ENCODE measurements at places on chromosomes 7 and 10.
A peak's percentile ranks its signal among the peaks of the same experiment; 100 is the strongest.

DNA sequence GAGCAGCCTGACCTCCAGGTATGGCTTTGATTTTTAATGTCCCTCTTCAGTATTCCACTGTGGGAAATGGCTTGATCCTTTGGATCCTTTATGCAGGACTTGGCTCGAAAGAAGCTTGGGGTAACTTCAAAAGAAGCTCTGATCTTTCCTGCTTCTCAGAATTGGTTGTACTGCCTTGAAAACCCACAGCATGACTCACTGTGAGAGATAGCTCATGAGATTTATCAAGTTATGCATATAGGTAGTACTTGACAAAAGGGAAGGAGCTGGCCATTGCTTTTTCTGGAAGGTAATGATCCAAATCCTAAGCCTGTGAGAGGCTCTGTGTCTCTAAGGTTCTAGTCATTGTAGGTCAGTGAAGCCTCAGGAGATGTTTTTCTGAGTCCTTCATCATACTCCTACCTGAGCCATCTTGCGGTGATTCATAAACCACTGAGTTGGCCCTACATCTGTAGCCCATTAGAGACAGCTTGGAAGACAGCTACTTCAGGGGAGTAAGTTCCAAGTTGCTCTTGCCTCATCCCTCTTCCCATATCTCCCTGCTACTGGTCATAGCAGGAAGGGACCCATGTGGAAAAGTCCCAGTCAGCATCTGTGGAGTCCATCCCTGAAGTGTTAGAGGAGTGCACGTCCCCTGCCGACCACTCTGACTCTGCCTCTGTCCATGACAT lies 36.7 kb upstream of the NFKB2 start:
- DNase-seq, result no peak

DNA sequence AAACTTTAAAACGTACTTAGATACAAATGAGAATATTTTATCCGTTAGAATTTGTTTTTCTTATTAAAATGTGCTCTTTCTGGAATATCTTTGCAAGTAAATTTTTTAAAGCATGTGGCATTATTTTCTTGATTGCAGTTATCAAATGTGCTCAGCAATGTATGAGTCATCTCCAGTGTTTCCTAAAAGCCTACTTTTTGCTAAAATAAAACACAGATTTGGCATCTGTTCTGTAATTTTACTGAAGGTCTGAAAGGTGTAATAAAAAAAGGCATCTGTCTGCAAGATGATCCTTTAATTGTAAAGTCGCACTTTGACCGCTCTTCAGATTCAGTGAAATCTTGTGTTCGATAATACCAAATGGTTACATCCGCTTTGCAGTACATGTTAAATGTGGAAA lies 3.4 kb downstream of the GNAT3 start:
- no peak for DNase-seq

DNA sequence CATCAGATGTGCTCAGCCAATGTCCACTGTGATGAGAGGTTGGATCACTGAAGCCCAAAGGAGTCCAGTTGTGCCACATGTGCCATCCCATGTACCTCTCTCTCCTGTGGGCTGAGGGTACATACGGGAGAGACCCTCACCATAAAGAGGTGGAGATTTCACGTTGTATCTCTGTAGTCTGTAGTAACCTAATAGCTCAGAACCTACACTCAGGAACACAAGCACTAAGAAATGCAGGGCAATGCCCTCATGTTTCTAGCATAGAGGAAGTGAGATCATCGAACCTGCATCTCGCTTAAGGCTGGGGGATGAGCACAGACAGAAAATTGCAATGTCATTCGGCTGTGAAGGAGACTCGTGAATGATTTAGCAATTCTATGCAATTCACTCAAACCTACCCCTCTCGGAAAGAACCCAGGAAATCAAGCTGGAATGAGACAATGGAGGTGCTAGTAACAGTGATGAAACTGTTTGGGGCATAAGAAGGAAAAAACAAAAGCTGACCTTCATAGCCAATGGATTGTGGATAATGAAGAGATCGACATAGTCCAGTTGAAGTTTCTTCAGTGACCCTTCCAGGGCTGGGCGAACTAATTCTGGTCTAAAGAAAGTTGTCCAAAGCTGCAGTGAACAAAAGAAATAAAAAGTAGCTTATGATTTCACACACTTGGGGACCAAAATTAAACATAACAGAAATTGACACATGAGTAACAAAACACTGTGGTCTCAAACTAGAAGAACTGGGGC lies 80.3 kb upstream of the UCN3 start:
- DNase-seq, result no peak

DNA sequence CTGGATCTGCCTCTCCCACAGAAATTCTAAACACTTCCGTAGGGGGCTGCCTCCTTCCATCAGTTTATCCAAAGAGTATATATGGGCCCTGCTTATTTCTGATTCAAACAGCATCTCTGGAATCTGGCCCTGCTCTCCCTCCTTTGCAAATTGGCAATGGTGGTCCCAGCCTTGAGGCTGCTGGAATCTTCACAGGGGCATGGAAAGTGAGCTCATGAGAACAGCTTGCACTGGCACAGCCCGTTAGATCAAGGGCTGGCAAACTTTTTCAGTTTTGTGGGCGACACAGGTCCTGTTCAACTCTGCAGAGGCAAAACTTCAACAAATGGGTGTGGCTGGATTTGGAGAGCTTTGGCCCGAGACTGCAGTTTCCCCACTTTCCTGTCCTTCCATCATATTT lies 526.9 kb downstream of the KCNMA1 start:
- no peak for DNase-seq

- no peak for DNase-seq
These were observed 8.9 kb downstream of the COBL start for GRCh38 chr7:51307651-51308210.

GRCh38 chr7:127652333-127653248 lies 597 bp downstream of the SND1 start:
- no peak for DNase-seq

- no peak for DNase-seq
These were observed 3.2 kb upstream of the ZNF248 start for GRCh38 chr10:37860494-37861190.

GRCh38 chr7:76330261-76330660 lies 27.8 kb downstream of the HSPB1 start:
- DNase-seq, result no peak

DNA sequence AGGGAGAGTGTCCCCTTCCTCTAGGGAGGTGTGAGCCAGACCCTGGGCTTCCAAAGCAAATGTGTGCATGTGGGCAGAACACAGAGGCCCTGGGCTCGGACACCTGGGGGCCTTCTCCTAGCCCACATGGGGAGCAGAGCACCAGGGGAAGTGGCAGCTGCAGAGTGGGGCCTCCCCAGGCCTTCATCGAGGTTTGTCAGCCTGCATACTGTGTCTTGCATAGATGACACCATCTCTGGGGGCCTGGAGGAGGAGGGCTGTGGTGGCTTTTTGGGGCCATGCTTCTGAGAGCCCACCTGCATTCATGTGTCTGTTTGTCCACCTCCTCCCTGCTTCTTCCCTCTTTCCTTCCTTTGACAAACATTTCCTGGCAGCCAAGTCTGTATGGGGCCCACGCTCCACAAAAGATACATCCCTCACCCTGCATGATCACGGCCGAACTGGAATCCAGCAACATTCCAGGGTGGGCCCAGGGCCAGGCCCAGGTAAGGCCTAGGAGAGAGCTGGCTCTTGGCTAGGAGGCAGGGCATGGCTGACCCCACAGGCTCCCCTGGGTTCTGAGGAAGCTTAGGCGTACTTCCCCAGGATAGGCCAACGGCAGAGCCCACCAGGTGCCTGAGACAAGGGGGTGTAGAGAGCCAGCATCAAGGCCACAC lies 79.2 kb downstream of the ZMIZ1 start:
- no peak for DNase-seq

DNA sequence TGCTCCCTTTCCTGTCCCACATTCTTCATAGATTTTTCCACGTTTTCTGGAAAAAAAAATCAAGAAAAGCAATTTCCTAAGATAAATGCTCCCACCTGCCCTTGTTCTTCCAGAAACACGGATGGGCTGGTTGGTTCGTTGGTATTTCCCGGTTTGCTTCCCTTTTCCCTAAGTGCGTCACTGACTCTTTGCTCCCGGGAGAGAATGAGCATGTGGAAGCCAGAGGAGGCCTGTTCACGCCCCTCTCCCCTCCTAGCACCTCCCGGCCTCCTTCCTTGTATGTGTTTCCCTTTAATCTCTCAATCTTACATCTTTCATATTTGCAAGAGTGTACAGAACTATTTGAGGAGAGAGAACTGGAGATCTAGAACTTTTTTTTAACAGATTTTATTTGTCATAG lies 442.0 kb downstream of the GFRA1 start:
- no peak for DNase-seq

DNA sequence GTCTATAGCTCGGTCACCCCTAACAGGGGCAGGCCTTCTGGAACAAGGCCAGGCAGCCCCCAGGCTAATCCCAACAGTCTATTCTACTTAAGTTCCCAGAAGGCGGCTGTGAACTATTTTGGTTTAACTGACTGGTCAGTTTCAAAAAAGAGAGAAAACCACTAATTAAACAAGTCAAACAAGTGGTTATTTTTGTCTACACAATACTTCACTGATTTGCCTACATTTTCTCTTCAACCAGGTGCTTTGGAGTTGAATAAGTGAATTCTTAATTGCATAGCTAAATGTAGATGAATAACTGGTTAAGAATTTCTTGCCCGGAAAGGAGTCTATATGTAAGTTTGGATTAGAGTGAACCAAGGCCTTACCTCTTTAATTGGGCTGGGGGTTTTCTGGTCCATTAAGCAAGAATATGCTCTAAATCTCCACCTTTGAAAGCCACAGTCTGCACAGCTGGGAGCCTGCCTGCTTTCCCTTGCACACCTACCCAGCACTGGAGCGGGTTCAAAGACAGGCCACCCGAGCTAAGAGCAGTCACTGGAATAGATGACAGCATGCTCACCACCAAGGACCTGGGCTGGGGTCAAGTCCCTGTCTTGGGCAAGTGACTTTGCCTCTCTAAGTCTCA lies 70.4 kb downstream of the TBXAS1 start:
- no peak for DNase-seq

- DNase-seq, result no peak
These were observed 876.9 kb upstream of the GHITM start for GRCh38 chr10:83262434-83262833.

- DNase-seq, result peak; percentile 85
These were observed 25.1 kb upstream of the GHRHR start for GRCh38 chr7:30938435-30939316.

GRCh38 chr7:55140221-55140940 lies 121.6 kb downstream of the EGFR start:
- DNase-seq, result peak; percentile 32

DNA sequence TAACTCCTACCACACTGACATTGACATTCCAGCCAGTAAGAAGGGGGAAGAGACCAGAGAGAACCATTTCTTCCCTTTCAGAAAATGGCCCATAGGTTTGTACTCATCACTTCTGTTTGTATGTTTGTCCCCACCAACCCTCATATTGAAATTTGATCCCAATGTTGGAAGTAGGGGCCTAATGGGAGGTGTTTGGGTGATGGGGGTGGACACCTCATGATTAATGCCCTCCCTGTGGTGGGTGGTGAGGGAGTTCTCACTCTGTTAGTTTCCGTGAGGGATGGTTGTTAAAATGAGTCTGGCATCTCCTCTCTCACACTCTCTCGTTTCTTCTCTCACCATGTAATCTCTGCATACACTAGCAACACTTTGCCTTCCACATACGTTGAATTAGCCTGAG lies 21.4 kb downstream of the CADPS2 start:
- no peak for DNase-seq

DNA sequence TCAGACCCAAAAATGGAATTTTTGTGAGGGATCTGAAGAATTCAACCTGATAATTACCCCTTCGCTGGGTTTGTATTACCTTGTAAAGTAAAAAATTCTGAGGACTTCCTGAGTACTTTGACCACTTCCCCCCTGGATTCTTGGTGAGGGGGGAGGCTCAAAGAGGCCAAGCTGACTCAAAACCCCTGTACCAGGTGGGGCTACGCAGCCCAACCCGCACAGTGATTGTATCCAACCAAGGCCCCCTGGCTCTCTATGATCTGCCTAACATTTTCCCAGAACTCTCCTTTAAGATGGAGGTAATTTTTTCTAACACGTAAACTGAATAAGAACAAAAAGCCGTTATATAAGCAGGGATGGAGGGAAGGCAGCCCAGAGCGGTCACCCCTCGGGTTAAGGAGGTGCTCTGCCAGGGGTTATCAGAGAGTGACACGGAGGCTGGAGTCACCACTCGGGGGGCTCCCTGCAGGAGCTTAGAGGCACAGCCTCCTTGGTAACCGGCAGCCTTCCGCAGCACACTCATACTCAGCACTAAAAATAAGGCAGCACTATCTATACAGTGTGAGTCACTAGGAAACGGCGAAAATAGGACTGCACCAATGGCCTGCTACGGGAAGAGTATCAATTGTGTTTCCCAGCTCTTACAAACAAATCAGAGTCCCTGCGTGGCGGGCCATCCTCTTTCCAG lies 255.4 kb downstream of the ELMO1 start:
- DNase-seq, result no peak

- DNase-seq, result peak; percentile 81
These were observed 19.1 kb downstream of the CEP41 start for GRCh38 chr7:130421684-130422083.

DNA sequence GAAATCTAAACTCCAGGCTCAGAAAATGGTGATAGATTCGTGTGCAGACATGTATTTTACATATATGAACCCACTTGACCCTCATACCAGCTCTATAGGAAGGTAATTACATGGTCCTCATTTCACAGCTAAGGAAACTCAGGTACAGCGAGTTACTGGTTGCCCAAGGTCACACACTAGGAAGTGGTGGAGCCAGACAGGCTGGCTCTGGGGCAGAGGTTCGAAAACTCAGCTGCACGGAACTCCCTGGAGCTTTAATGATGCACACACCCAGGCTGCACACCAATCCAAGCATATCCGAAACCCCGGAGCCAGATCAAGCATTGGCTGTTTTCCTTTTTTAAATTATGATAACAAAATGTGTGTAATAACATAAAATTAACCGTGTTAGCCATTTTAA lies 172.4 kb downstream of the COBL start:
- DNase-seq, result no peak

DNA sequence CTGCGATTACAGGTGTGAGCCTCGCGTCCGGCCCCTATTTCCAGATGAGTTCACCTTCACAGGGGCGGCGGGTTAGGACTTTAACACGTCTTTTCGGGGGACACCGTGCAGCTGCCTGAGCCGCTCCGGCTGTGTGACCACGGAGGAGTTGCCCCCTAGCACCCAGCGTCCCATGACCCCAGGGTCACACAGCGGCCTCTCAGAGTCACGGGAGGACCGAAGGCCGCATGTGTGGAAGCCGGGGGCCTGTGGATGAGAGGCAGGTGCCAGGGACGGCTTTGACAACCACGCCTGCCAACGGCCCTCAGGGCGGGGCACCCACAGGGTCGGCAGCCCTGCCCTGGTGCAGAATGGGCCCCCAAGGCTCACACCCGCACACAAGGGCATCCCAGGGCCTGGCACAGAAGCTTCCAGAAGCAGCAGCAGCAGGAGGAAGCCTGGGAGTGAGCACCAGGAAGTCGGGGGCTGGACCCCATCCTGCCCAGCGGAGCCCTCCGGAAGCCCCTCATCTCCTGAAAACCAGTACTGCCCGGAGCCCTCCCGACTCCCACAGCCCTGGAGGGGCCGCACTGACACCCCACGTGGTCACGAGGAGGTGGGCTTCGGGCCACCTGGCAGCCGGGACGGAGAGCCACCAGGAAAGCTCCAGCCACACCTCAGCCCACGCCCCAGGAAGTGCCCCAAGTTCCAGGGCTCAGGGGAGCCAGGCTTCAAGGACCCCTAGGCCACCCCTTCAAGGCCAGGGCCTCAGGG lies 32.7 kb downstream of the ADAP1 start:
- DNase-seq, result no peak

Data from NCI-H345 (cell line).